ENCODE measurements at places on chromosomes 1 and 21. TPM values are rescaled to one million over a fixed set of nuclear protein-coding genes. Genes with fewer than 3 reads are reported as not detected.

XKR8 gene
- 14.2 TPM for total RNA-seq

SERPINC1 gene
- total RNA-seq = not detected

TMIGD3 gene
- not detected for total RNA-seq

ADAMTS4 gene
- 12.3 TPM for total RNA-seq

PWP2 gene
- 22.1 TPM for total RNA-seq

IQGAP3 gene
- 6.1 TPM for total RNA-seq

IPO13 gene
- total RNA-seq = 53.2 TPM
